Islet precursor cell (in vitro differentiated cells): ENCODE measurements at places on chromosomes 7 and 10.

- DNase-seq = no peak
These were observed 205.3 kb upstream of the KLF6 start for GRCh38 chr10:3990307-3990706.

DNA sequence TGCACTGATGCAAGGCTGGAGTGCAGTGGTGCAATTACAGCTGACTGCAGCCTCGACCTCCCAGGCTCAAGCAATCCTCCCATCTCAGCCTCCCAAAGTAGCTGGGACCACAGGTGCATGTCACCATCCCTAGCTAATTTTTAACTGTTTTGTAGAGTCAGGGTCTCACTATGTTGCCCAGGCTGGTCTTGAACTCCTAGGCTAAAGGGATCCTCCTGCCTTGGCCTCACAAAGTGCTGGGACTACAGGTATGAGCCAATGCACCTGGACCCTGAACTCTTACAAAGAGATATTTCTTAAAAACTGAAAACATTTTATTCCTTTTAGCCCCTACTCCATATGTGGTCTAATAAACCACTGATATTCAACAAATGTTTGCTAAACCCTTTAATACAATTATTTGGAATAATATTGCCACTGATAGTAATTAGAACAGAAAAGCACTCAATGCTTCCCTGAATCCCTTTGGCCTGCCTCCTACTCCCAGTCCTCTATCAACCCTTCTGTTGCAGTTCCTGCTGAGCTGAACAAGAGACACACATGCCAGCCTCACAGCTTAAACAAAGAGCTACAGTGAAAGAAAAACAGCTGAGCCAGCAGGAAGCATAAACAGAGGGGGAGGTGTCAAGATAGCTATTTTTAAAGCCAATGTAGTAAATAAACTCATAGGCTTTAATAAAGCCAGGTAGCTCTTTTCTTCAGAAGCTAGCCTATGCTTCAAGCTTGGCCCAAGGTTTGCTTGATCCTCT lies 7.0 kb upstream of the GNAI1 start:
- DNase-seq = peak; percentile 65

- peak; percentile 86 for DNase-seq
These were observed at the start of gene HOXA13 for GRCh38 chr7:27199849-27200760. Gene HOXA13 (minus strand): TSS chr7:27200091. CDS start chr7:27200077, 14 bp downstream.

DNA sequence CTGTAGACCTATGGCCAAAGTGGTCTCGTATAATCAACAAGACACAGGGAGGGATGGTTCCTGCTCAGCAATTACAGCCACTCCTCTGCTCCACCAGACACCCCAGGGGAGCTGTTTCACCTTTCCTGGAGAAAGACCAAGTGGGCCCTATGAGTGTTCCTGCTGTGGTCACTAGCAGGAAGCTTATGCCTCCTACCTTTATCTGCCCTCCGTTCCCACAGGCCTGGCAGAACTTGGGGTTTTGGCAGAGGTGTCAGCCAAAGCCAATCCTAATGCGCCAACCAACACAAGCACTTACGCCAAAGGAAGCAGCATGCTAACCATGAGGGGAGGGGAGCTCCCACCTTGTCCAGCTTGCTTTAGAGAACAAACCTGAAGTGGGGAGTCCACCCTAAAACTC lies 31.2 kb downstream of the XPNPEP1 start:
- no peak for DNase-seq

- peak; percentile 60 for DNase-seq
These were observed 74.6 kb upstream of the GRID1 start for GRCh38 chr10:86440874-86441843.

DNA sequence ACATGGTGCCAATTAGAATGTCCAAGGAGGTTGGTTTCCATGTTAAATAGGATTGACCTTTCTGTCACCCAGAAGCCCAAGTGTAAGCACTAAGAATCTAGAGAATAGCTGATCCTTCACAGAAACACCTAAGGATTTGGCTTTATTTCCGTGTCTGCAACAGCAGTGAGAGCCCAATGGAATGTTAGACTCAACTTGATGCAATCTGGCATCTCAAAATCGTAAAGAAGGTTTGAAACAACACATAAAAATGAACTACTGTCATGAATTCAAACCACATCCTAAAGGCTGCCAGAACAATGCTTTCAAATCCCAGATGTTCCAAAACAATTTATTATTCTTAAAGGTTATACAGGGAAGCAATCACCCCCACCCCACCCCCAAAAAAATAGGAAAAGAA lies 18.6 kb downstream of the PPP1R3C start:
- DNase-seq = no peak

- no peak for DNase-seq
These were observed 8.5 kb upstream of the RSBN1L start for GRCh38 chr7:77687747-77688144.

DNA sequence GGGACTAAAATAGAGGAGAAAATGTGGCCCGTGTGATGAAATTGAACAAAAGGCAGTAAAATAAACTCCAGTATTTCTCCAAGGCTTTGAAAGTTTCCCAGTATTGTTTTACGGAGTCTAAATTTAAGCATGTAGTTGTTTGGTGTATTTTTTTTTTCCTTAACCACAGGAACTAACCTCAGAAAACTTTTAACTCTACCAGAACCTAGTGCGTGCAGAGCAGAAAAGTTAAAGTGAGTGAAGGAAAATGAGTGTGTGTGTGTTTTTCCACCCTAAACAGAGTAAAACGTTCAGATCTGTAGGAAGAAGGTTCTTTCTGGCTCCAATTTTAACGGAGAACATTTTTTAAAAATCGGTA lies 812 bp downstream of the PROSER2 start:
- DNase-seq = no peak

- peak; percentile 52 for DNase-seq
These were observed 239.7 kb upstream of the INHBA start for GRCh38 chr7:41942468-41943093.

DNA sequence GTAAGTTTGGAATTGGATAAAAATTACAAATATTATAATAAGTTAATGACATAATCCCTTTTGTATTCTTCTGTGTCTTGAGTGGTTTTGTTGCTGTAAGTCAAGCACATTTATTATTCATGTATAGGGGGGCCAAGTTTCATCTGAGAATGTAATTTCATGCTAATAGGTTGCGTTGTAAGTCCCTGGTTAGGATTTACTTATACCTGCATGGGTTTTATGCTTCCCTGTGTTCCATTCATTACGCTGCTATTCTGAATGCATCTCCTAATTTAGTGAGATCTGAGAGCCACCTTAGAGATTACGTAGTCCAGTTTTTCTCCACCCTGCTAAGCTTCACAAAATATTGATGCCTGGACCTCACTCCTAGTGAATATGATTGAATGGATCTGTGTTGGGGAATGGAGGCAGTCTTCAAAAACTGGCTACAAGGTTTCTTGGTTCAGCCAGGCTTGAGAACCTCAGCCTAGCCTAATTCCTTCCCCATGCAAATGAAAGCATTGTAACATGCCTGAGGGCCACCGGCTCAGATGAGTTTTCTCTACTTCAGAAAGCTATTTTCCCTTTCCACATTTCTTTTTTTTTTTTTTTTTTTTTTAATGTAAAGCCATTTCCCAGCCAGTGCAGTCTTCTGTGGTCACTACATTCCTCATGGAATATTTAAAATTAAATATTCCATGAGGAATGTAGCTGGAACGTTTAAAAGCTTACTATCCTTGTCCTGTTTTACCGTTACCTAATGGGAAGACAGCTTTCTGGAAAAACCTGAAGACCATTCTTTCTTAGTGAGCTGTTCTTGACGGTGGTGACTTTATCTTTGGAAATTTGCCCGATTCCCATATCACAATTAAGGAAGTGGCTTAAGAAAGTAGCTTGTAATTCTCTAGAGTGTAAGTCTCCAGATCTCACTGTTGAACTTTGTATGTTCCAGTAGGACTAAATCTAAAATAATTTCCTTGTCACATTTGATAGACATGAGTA lies 16.0 kb downstream of the PAPSS2 start:
- no peak for DNase-seq

DNA sequence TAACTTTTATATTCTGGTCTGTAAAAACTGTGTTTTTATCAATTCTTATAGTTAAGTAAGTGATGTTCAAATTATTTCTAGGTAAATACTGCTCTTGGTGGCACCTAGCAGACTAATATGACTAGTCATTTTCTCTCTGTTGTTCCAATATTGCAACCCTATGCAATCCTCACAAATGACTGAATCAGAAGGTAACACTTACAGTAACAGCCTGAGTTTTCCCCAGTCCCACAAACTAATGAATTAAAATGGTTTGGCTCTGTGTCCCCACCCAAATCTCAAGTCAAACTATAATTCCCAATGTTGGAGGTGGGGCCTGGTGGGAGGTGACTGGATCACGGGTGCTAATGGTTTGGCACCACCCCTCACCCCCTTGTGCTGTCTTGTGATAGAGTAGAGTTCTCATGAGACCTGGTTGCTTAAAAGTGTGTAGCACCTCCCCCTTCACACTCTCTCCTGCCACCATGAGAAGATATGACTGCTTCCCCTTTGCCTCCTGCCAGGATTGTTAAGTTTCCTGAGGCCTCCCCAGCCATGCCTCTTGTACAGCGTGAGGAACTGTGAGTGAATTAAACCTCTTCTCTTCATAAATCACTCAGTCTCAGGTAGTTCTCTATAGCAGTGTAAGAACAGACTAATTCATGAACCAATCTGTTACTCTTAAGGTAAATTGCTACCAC lies 43.5 kb downstream of the MTPN start:
- no peak for DNase-seq

DNA sequence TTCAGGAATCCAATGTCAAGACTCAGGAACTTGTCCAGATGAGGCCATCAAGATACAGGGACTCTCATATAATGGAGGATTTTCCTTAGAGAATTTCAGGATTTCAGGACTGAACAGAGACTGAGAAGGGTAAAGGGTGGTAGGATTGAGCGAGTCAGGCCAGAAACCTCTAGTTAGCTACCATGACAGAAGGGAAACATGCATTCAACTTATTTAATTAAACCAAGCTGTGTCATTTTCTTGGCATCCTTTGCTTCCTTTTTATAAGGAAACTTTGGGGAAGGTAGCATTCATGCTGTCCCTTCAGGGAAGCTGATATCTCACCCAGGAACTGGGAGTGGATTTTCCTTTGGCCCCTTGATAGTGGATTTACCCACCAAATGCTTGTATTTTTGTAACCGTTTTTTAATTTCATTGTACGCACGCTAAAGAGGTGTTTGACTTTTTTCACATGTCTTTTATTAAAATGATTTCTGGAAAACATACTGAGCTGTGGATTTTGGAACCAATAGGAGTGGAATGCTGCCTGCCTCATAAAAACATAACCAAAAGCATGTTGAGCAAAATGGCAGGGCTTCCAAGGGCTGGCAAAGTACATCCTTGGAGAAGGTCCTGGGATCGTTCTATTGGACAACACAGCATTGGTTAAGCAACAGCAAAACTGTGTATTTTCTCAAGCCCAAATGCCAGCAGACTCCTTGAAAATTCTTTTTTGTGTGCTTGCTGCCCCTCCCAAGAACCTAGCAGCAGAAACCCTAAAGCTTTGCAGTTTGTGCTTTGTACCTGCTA lies 104.5 kb downstream of the CXCL12 start:
- no peak for DNase-seq

GRCh38 chr7:318878-319661 lies 29.1 kb downstream of the FOXL3 start:
- no peak for DNase-seq

DNA sequence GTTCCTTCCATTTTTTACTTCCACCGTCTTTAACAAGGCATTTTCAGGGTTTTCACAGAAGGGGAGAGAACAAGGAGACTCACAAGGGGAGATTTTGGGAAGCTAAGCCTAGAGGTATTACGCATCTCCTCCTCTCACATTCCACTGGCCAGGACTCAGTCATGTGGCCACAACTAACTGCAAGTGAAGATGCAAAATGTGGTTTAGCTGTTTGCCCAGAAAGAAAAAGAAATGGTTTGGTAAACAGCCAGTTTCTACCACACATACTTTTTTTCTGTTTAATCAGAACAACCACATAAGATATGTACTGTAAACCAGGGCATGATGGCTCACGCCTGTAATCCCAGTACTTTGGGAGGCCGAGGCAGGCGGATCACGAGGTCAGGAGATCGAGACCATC lies 21.4 kb upstream of the HELLS start:
- no peak for DNase-seq

GRCh38 chr7:43546231-43546630 lies 36.7 kb upstream of the STK17A start:
- no peak for DNase-seq

GRCh38 chr7:151010307-151011096 lies 13.8 kb downstream of the ATG9B start:
- peak; percentile 73 for DNase-seq

- no peak for DNase-seq
These were observed 3.9 kb downstream of the TSPAN15 start for GRCh38 chr10:69455006-69455763.

DNA sequence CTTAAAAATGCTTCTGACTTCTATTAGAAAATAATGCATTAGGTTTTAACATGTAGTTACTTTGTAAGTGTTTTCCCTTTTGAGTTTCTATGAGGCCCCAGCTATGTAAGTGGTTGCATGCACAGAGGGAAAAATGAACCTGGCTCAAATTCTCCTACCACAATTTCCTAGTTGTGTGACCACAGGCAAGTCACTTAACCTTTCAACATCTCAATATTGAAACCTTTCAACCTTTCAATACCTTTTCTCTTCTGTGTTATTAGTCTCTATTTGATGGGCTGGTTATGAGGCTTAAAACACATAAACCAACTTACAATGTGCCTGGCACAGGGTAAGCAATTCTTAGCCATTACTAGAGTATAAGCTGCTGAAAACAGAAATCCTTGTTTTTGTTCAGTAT lies 203.0 kb downstream of the KCND2 start:
- no peak for DNase-seq

DNA sequence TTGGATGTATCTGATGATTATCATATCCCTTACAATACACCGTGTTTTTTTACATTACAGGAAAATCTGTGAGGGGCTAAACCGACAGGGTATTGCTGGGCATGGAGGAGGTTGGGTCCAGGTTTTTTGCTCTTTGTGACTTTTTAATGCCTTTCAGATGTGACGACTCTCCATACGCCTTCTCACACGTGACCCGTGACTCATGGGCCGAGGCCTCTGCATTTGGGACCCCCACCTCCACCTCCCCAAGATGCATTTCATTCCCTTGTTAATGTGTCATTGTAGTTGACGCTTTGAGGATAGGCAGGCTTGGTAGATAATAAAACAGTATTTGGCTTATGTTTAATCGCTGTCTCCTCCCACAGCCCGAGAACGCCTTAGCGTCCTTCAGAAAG lies 95.3 kb downstream of the CUX1 start:
- no peak for DNase-seq

DNA sequence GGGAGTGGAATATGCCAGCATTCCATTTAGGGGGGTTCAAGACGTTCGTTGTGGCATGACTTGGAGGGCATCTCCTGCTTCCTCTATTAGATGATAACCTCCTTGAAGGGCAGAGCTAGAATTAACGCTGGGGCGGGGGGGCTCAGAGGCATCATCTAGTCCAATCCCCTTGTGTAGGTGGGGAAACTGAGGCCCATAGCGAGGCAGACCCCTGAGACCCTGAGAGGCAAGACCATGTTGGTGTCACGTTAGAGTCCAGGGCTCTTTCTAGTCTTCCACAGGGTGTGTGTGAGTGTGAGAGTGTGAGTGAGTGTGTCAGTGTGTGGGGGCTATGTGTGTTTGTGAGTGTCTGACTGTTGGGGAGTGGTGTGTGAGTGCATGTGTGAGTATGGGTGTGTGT lies 29.3 kb upstream of the NUB1 start:
- peak; percentile 16 for DNase-seq

- DNase-seq = no peak
These were observed 40.6 kb upstream of the SRGN start for GRCh38 chr10:69047111-69047832.

GRCh38 chr7:105617280-105618015 lies 36.2 kb upstream of the EFCAB10 start:
- peak; percentile 31 for DNase-seq

- DNase-seq = peak; percentile 67
These were observed 300.2 kb downstream of the NEBL start for GRCh38 chr10:20596911-20597310.
